ENCODE measurements at places on chromosomes 1 and 21.

DNA sequence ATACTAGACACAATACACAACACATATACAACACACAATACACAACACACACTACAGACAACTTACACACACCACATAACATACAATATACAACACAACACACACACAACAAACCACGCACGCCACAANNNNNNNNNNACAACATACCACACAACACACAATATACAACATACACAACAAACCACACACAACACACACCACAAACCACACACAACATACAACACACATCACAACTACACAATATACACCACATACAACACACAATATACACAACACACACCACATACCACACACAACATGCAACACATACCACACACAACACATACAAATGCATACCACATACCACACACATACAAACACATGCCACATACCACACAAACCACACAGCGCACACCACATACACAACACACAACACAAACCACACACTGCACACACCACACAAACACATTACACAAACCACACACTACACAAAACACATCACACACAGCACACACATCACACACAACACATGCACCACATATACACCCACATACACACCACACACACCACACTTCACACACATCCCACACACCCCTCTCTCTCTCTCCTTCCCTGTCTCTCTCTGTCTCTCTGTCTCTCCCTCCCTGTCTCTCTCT lies 108.3 kb downstream of the ETS2 start:
- no peak for DNase-seq

GRCh38 chr1:11784993-11785769 lies 20.6 kb downstream of the MTHFR start:
- no peak for DNase-seq

- no peak for DNase-seq
These were observed 128.5 kb upstream of the GALNT2 start for GRCh38 chr1:229938551-229938950.

GRCh38 chr1:88943241-88943640 lies 49.2 kb downstream of the KYAT3 start:
- no peak for DNase-seq

DNA sequence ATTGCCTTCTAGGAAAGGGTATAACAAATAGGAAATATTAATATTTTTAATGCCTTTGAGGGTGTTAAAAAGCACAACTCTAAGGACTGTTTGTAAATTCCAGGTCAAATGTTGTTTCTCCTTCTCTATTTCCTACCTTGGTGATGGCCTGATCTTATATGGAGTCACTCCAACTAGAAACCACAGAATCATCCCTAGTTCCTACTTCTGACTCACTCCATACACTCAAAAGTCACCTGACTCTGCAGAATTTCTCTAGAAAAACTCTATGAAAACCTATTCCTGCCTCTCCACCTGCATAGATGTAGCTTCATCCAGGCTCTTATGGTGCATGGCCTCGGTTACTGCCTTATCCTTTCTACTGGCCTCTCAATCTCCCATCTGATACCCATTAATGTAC lies 14.5 kb downstream of the RGS4 start:
- DNase-seq, result no peak

DNA sequence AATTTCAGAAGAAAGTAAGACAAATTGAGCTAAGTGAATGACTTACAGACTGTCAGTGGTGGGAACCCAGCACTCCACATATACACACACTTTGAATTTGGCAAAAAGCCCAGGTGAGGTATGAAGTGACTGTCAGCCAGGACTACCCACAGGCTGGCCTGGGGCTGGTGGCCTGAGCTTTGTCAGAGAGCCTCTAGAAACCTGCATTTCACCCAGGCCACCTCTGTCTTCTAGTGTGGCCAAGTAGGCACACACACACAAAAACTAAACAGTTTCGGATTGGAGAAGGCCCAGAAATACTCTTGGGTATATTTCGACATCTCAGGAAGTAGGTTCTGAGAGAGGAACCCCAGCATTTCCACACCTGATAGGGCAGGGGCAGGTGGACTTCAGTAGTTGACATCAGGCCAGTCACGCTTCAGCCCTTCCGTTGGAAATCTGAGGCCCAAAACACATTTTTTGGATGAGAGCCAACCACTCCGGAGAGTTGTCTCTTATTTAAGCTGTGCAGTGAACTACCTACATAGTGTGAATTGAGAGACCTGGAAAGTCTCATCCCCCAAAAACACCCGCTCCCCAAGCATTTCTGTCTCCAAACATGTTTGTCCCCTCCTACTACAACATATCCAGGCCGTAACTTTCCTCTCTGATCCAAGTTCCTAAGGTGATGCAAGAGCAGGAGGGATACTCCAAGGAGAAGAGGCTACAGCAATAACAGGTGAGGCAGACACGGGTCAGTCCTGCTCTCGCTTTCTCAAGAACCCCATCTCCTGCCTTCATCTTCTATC lies 167.2 kb upstream of the PROX1 start:
- no peak for DNase-seq

DNA sequence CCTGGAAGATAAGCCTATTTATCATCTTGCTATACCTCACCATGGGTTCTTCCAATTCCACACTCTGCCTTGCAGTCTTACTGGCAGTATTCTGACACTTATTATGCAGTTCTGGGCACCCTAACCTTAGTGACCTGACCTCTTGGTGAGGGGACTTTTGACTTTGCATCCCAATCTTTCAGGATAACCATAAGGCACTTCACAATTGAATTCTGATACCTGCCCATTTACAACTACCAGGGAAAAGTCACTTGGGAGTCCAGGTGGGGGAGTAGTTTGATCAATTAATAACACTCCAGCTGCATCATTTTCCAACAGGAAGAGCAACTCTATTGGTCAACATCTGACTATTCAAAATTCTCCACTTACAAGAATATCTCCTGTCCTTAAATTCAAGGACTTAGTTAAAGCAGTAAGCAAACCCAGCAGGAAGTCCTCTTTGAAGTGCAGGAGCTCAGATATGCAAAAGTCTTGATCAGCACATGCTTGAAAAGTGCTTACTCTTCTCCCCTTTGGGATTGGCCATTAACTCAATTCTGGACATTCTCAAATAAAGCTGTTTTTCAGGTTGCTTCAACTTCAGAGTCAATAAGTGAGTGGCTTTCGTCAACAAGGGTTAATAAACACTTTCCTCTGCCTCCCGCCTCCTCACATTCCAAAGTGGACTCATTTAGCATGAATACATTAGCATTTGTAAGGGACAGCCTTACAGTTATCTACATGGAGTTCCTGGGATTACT lies 177.4 kb upstream of the NRIP1 start:
- no peak for DNase-seq

DNA sequence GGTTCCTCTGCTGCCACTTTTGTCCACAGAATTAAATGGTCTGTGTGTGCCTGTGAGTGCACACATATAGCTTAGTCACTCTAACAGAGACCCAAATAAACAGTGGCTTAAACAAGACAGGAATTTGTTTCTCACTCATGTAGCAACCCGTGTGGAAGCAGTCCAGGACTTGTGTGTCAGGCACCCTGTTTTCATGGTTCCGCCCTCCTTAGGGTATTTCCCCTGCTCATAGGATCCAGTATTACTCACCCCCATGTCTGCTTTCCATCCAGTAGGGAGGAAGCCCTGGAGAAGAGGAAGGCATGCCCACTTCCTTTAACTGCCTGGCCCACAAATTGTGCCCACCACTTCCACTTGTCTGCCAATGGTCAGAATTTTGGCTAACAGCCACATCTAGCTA lies 41.3 kb upstream of the TACSTD2 start:
- DNase-seq, result no peak

- no peak for DNase-seq
These were observed 98.2 kb upstream of the ARTN start for GRCh38 chr1:43835082-43836021.

- DNase-seq, result peak; percentile 4
These were observed 15.2 kb upstream of the PDIK1L start for GRCh38 chr1:26096471-26096870.

DNA sequence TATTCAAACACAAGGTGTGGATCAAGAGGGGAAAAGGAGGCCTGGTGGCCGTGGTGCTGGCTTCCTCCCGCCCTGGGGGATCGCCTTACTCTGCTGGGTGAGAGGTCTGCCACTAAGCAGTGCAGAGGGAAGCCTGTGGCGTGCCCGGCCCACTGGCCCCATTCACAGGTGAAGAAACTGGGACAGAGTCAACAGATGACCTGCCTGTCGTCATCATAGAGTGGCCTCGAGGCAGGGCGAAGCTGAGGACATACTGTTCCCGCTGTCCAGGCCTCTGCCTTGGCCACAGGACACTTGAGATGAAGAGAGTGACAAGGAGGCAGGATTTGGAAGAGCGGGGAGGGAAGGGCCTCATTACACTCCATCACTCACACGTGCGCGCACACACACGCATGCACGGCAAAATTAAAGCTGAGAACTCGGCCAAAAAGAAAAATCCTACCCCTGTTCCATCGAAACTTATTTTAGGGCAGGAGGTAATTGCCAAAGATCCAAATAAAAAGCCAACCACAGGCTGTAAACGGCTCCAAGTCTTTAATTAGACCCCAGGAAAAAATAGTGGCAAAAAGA lies 50.5 kb downstream of the CASZ1 start:
- no peak for DNase-seq
